ENCODE measurements at places on chromosomes 7 and 10.

GRCh38 chr7:34371922-34372321 is 286.1 kb upstream of the NPSR1 start:
- no peak for DNase-seq

DNA sequence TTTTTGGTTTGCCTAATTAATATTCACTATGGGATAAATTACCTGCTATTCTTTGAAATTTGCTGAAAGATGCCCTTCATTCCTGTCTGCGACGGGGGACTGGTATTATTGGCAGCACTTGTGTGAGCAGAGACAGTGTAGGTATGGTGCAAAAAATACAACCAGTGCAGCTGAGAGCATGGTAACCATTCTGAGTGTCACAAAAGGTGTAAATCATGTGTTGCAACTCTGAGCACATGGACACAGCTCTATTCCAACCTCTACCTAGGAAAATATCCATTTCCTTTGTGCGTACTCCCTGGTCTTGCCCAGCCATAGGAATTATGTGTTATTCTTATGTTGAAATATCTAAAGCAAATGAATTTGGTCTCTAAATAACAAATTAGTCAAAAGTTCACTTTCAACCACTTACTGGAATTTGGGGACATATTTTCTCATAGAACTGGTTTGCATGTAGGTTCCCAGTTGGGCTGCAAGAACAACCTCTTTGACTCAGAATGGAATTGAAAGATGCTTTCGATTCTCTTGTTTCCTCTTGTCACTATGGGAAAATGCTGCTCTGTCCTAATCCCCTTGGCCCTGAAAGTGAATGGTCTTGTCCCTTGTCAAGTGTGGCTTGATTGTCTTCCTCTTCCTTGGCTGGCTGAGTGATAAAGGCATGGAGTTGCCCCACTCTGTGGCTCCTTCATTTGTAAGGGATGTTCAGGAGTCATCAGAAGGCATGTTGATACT is 57.0 kb downstream of the CELF2 start:
- DNase-seq: no peak

DNA sequence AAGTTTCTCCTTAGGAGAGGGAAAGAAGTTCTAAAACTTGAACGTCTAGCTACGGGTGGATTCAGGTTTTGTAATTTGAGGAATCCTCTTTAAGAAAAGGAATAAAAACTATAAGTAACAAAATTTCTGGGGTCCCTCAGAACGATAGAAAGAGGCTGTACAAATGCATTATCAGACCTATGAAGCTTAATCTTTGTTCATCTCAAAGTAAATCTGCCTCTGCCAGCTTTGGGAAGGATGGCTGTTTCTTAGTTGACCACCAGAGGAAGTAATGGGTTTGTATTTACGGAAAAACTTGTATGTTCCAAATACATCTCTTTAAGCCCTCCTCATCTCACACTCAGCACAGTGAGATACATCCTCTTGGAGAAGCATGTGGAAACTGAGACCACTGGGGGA is 864 bp downstream of the PSTK start:
- peak; percentile 50 for DNase-seq

GRCh38 chr10:113000876-113001598 is 51.0 kb downstream of the TCF7L2 start:
- no peak for DNase-seq

DNA sequence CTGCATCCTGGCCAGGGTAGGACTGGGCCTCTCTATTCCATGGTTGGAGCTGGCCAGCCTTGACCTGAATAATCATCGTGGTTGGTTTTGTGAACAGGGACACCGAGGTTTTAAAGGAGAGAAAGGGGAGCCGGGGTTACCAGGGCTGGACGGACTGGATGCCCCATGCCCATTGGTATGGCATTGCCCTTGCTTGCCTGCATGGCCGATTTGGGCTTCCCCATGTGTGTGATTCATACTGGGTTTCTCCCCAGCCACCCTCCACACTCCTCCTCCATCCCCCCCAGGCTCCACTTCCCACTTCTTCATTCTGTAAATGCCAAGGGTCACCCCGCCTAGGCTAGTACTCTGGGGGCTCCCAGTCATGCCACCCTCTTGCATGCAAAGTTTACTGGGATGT is 98.8 kb upstream of the MACROH2A2 start:
- DNase-seq: no peak

DNA sequence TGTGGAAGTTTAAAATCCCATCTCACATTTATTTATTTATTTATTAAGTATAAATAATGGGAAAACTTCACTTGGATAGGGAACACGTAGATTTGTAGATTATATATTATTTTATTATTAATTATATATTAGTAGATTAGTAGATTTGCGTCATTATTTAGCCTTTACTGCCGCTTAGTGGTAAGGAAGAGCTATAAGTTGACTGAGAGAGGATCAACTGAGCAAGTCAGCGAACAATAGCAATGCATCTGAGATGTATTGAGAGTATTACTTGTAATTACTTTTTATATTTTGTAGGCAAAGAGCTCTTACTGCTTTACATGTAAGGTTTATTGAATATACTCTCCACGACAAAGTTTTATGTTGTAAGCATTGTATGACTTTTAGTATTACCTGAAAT is 244.5 kb upstream of the ANKRD30A start:
- peak; percentile 2 for DNase-seq

DNA sequence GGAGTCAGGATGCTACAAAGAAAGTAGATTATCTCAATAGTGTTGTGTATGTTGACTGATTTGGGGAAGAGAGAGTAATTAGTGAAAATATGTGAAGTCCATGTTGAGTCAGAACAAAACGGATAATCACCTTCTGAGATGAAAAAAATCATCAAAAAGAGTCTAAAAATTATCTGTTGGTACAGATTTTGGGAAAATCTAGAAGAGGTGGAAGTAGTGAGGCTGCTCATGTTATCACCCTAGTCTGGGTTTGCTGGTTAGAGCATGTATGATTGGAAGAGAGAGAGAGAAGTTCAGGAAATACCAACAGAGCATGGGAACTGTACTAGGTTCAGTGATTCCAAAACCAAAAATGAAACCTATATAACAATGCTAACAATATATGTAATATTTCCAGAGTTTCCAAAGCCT is 12.3 kb downstream of the RPA3 start:
- DNase-seq: no peak

- no peak for DNase-seq
Measured at GRCh38 chr7:152987656-152988055, 228.1 kb downstream of the ACTR3B start.

GRCh38 chr7:74612015-74612829 is 45.3 kb upstream of the GTF2I start:
- no peak for DNase-seq

DNA sequence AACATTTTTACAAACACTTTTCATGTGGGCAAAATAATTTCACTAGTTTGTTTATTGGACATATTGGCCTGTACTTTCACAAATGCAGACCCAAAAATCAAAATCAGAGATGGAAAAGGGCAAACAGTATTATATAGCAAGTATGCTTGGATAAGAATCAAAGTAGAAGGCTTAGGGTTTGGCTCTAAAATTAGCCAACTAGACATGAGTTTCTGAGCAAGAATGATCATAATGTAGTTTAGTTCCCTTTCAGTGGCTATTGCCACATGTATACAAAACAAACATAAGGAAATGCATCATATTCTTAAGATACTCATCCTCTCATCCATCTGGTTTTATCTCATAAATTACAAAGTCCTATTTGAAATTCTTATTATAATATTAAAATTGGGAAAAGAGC is 132.5 kb downstream of the IMMP2L start:
- DNase-seq: no peak

DNA sequence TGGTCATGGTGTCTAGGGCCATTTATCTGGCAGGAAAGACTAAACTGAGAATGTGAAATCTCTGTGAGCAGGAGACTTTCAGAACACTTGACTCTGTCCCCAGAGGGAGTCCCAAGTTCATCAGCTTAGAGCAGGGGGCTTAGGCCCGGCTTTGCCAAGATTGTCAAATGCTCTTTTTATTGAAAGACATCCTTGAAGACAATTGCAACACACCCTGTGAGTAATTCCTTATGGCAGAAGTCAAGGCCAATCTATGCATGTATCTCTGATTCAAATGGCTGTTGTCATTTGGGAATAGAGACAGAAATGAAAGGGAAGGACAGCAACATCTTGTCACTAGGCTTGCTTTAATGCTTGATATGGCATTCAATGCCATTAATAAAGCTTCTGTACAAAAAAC is 33.7 kb downstream of the BAMBI start:
- peak; percentile 8 for DNase-seq

GRCh38 chr10:131841661-131842139 is 59.1 kb upstream of the PPP2R2D start:
- no peak for DNase-seq

- DNase-seq: no peak
Measured at GRCh38 chr7:150716368-150716767, at the start of gene GIMAP1. Gene GIMAP1 (plus strand): TSS chr7:150716613. CDS start chr7:150719048, 2,435 bp downstream.

GRCh38 chr10:427761-428519 is 261.5 kb downstream of the DIP2C start:
- DNase-seq: no peak

DNA sequence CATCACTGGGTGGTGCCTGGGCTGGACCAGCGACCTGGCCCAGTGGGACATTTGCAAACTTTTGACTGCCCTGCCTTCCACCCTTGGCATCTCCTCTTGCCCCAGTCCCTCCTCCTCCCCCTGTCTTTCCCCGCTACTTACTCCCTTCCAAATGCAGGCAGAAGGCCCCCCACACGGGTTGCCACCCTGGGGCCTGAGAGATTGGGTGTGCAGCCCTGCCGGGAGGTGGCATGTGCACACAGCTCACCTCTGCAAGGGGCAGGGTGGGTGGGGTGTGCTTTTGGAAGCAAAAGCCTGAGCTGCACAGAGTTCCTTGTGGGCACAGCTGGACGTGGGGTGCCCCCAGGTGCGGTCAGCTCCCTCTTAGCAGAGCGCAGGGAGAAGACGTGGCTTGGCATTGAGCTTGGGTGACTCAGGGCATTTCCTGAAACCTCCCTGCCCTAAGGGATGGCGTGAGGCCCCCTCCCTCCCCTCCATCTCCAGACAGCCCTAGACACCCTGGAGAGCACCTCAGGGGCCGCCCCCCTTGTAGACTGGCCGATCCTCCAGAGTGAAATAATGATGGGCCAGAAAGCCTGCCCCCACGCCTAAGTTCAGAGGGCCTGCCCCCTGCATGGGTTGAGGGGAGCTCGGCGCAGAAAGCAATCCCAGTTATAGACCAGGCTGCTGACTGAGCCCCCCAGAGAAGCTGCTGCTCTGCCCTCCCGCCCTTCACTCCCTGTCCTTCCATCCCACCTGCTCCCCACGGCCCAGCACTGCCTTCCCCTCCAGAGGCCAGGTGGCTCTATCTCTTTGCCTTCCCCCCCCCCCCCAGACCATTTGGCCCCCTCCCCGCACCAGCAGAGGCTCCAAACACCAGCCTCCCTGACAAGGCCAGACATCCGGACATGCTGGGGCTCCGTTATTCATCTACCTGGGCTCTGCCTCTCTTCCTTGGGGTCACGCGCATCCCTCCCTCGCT is 2.3 kb upstream of the SHH start:
- no peak for DNase-seq

DNA sequence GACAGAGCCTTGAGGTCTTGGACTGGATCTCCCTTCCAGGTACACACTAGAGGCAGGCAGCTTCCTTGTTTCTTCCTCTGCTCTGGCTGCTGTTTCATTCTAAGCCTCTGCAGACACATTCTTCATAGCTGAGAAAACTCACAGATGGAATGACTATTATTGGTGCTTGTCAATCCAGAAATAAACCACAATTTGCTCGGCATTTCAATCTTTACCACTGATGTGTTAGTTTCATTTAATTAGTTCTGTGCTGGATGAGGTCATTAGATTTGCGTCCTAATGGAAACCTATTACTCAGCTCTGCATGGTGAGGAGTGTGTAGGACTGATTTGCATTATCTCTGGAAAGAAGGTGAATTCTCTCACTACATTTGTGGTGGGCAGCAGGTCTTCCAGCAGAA is 392.5 kb downstream of the NRG3 start:
- no peak for DNase-seq

DNA sequence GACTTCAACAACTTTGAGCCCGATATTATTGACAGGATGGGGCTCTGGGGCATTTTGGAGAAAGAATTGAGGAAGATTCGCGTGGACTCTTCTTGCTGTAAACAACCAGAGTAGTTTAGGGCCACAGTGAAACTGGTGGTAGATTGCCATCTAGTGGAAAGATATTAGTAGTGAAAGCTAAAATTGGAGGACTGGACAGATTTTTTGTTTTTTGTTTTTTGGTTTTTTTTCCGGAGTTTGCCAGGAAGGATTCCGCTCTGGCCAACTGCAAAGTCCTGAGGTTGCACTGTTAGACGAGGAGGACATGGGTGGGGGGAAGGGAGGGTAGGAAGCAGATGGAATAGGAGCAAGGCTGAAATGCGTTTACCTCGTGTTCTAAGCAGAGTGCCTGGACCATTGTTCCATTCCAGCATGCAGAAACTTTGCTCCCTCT is 11.7 kb downstream of the NOBOX start:
- DNase-seq: peak; percentile 56

DNA sequence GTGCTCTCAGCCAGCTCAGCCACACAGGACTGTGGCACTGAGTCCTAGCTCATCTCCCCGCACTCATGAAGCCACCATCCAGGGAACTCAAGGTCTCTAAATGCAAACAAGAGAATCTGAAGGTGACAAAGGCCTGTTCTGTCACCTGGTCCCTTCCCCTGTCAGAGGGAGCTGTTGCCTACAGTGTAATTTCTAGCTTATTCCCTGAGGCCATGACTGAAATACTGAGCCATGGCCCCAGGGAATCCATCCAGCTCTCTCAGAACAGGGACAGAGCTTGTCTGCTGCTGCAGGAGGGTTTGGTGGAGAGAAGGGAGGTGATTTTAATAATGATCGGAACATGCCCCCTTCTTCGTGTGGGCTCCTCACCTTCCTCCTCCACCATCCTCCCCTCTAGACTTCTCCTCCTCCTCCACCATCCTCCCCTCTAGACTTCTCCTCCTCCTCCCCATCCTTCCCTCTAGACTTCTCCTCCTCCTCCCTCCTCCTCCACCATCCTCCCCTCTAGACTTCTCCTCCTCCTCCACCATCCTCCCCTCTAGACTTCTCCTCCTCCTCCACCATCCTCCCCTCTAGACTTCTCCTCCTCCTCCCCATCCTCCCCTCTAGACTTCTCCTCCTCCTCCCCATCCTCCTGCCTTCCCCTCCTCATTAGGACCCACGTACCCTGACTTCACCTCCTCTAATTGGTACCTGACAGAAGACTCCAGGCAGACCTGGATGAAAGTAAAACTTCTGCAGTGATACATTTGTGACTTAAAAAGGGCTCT is 338.0 kb upstream of the MKI67 start:
- DNase-seq: peak; percentile 39

DNA sequence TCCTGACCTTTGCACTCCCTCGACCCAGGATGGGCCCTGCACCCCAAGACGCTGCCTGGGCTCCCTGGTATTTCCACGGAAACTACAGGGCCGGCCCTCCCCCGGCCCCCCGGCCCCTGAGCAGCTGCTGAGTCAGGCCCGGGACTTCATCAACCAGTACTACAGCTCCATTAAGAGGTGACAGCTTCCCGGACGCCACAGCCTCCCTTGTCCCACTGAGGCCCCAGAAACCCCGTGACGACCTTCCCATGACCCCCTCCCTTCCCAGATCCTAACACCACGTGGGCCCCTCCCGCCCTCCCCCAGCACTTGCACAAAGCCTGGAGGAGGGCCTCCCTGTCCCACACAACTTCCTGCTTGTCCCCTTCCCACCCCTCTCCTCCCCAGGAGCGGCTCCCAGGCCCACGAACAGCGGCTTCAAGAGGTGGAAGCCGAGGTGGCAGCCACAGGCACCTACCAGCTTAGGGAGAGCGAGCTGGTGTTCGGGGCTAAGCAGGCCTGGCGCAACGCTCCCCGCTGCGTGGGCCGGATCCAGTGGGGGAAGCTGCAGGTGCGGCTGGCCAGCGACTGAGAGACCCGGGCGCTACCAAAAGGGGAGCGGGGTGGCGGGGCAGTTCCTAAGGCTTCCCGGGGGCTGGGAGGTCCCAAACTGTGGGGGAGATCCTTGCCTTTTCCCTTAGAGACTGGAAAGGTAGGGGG is 5.7 kb downstream of the NOS3 start:
- DNase-seq: no peak

All from EL (cell line).